ENCODE measurements at places on chromosomes 2 and 18. TPM values are rescaled to one million over a fixed set of nuclear protein-coding genes. Genes with fewer than 3 reads are reported as not detected.

The TFCP2L1 gene
- 0.51 TPM for total RNA-seq

The ZNF396 gene
- 5.4 TPM for total RNA-seq

GRCh38 chr18:54209471-54210180, 14.8 kb downstream of the MBD2 start:
- no peak for DNase-seq

The VWC2L gene
- not detected for total RNA-seq

GRCh38 chr2:150126839-150127238, 360.6 kb downstream of the RND3 start:
- DNase-seq: no peak

DNA sequence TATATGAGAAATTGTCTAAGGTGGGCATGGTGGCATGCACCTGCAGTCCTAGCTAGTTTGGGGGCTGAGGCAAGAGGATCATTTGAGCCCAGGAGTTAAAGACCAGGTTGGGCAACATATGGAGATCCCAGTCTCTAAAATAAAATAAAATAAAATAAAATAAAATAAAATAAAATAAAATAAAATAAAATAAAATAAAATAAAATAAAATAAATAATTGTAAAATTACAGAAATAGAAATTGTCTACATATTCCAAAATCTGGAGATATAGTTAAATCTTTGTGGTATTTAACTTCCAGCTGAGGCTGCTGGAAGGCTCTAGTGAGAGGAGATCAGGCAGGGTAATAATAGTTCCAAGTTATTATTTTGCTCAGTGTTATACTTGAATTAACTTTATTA, 1432.1 kb upstream of the CDH2 start:
- DNase-seq: no peak

The PDE1A gene
- not detected for total RNA-seq

Measured in Daoy (cell line).